ENCODE measurements at places on chromosomes 5 and 9.

DNA sequence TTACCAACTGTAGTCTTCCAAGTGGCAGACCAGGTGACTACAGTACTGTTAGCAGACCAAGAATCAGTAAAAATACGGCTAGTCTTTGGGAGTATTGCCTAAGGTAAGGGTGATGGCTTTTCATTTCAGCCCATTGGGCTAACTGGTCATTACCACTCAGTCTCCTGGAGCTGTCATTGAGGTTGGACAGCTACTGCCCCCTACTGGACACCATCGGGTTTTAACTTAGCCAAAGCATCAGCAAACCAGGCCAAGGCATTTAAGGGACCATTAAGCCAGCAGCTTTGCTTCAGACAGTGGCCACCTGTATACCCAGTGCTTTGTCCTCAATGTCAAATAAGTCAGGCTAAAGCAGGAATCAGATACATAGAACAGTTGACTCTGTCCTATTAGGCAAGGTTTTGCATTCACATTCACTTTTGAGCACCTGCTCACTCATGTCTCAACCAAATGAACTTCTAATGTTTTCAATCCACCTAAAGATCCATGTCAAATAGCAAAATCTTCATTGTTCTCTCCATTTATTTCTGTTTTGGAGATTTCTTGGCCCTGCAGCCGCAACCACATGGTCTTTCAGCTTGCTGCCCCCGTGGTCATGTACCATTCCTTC, 117.2 kb downstream of the INVS start:
- DNase-seq, result no peak

- no peak for DNase-seq
Observed at GRCh38 chr5:171031977-171032376, 170.2 kb downstream of the RANBP17 start.

DNA sequence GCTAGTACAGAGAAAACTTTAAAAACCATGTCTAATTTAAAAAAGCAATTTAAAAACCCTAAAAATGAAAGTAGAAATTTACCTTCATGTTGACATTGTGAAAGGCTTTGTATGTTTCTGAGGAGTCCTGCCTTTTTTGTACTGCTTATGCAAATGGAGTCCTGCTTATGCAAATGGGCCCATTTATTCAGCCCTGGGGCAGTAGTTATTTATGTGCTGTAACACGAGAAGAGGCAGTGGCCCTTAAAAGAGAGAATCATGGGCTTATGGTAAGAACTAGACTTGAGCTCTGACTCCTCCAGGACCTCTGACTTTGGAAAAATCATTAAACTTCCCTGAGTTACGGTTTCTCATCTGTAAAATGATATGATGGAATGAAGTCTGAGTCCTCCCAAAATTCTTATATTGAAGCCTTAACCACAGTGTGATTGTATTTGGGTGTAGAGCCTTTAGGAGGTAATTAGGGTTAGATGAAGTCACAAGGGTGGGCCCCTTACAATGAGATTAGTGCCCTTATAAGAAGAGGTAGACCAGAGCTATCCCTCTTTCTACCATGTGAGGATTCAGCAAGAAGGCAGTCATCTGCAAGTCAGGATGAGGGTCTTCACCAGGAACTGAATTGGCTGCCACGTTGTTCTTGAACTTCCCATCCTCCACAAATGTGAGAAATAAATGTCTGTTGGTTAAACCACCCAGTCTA, 447.8 kb upstream of the CD180 start:
- no peak for DNase-seq

DNA sequence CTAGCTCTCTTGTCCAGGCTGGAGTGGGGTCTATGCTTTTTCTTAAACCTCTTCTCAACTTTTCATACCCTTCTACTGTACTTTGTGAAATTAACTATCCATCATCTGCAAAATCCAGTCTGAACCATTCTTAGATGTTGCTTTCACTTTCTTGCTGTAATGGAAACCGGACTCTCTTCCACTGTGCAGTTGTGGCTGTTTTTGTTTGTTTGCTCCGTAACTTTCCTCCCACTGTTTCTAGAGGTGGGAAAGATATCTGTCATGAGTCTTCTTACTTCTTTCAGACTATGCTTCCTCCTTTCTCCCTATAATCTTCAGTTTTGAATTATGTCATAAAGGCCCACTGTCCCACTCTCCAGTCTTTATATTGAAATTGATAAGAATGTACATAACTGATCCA, 6.5 kb downstream of the TNPO1 start:
- no peak for DNase-seq

DNA sequence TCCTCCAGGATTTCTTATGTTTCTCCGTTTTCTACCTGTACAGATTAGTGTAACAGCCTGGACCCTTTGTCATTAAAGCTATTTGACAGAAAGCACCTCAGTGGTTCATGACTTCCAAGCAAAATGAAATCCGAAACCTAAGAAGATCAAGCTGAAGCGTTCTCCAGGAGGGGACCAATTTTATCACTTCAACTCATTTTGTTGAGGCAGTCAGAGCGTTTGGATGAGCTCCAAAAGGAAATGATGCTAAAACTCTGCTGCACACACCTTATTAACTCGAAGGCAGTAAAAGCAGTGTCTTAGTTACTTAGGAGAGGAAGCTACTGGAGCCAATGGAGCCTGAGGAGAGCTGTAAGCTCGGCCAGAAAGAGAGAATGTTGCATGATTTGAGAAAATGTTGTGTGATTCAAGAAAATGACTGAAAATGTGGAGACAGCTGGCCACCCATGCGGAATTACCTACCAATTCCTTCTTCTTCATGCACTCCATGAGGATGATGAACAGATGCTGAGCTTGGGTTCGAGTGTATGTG, 346.7 kb upstream of the KLF9 start:
- DNase-seq, result no peak

DNA sequence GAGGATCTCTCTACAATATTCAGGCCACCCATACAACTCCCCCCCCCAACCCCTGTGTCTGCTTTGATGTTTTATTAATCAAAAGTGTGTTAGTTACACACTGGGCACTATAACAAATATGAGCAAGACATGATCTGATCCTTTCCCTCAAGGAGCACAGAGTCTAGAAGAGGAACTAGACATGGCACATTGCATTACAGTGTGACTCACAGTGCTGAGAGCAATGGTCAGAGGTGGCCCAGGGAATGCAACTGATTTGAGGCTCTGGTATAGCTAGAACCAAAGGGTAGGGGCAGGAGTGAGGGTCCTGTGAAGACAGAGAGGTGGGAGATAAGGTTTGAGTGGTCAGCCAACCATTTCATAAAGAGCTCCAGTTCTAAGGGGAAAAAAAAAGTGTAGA, 539.2 kb downstream of the ACTL7B start:
- DNase-seq, result no peak

DNA sequence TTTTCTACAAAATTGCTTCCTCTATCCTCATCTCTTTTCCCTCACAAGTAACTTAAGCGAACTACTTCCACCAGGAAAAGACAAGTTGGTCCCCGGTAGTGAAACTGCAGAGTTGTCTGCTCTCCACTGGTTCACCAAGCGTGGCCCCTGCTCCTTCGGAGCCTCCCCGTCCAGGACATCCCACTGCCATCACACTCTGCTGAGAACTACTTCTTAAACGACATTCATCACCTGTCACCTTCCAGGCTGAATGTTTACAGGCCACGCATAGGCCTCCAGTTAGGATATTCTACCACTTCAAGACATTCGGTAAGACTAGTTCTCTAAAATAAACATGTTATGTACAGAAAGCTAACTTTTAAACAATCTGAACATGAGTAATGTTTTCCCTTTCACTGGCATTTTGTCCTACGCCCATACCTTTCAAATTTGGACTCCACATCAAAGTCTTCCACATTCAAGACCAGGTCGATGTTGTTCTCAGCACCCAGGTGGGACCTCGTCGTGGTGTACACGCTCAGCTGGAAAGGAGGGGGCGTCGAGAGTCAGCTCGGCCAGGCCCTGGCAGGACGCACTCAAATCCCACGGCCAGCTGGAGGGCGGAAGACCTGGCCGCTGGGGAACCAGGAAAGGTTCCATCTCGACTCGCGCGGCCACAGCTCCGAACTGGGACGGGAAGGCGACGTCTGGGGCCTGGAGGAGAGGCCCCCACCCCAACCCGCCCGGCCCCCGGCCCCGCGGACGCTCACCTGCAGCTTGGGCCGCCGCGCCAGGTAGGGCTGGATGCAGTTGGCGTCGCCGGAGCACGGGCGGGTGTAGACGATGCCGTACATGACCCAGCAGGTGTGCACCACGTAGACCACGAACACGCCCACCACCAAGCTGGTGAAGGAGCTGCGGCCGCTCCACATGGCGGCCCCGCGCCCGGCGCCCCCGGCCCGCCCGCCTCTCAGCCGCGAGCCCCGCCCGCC, 683 bp downstream of the CLPTM1L start:
- no peak for DNase-seq

DNA sequence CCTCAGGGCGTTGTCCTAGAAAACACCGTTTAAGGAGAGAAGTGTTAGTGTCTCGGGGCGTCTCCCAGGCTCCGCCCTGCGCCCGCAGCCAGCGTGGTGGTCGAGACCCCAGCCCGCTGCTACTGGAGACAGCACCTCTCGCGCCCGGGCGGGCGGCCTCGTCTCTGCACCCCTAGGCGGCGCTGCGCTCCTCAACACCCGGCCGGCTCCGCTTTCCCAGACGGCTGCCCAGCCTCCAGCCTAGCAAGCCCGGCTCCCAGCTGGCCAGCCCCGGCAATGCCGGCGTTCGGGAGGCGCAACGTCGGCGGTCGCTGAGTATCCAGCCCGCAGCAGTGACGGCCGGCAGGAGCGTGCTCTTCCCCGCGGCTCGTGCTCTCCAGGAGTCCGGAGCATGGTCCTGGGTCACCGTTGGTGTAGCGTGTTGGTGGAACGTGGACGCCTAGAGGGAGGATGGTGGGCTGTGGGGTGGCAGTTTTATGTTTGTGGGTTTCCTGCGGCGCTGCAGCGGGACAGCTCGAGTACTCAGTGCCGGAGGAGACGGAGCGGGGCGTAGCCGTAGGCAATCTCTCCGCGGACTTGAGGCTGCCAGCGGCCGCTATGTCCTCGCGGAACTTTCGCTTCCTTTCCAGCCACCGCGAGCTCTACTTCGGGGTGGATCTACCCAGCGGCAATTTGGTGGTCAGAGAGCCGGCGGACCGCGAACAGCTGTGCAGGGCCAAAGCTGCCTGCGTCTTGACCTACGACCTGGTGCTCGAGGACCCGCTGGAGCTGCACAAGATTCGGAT, 536 bp downstream of the PCDHAC1 start:
- DNase-seq, result no peak

DNA sequence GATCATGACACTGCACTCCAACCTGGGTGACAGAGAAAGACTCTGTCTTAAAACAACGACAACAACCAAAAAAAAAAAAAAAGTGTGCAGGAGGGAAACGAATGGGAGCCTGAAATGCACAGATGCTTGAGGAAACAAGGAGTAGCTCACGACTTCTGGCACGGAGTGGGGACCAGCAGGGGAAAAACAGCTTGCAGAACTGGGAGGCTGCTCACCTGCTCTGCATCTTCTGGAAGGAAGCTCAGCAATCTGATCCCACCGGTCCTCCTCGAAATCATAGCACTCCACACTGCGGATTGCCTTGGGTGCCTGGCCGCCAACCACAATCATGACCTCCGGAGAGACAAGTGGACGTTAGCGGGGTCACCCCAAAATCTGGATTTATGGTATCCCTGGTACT, 96.2 kb downstream of the KLHL3 start:
- no peak for DNase-seq

GRCh38 chr9:5947912-5948311, 57.2 kb downstream of the MLANA start:
- no peak for DNase-seq

DNA sequence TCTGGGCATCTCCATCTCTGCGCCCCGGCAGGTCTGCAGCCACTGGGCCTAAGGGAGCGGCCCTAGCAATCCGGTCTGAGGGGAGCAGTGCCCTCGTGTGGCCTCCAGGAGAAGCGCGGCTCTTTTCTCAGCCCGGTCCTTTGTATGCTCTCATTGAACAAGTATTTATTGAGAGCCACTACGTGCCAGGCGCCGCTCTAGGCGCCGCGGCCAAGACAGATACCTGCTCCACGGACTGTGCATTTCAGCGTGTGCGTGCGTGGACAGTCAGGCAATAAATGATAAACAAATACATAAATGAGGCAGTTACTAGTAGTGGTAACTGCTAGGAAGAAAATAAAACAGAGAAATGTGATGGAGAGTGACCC, 2.3 kb upstream of the SLC4A9 start:
- DNase-seq, result no peak

DNA sequence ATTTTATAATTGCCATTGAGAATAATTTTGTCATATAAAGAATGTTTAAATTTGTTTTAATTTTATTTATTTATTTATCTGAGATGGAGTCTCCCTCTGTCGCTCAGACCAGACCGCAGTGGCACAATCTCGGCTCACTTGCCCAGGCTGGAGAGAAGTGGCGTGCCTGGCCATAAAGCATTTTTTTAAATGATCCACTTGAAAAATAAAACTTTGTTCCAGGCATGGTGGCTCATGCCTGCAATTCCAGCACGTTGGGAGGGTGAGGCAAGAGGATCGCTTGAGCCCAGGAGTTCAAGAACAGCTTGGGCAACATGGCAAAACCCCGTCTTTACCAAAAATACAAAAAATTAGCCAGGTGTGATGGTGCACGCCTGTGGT, 2.1 kb upstream of the SIT1 start:
- no peak for DNase-seq

DNA sequence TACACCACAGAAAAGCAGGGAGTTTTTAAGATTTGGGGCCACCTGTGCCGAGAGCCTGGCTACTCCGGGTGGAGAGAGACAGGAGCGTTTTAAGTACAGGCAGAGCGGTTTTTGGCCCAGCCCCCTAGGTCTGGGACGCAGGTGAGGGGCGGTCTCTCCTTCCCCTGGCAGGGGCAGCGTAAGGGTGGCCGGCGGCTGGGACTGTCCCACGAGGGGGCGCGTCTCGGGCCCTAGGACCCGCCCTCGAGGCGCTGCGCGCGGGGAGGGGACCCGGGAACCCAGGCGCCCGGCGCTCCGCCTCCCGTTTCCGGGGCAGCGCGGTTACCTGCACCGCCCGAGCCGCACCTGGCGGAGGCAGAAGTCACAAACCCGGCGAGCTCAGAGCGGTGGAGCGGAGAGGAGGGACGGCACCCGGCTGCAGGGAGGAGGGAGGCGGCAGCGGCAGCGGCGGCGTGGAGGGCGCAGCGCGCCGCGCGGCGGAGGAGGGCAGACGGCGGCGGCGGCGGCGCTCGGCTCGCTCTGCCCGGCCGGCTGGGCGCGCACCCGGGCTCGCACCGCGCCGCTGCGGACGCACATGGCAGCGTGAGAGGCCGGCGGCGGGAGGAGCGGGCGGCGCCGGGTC, at the start of gene WWC1:
TSS of gene WWC1 (plus strand) at position 304 of the 622 bp plus-strand sequence. CDS start 508 bp downstream, outside the sequence.
- no peak for DNase-seq

GRCh38 chr9:3528451-3528850, 2.6 kb upstream of the RFX3 start:
- DNase-seq, result no peak

DNA sequence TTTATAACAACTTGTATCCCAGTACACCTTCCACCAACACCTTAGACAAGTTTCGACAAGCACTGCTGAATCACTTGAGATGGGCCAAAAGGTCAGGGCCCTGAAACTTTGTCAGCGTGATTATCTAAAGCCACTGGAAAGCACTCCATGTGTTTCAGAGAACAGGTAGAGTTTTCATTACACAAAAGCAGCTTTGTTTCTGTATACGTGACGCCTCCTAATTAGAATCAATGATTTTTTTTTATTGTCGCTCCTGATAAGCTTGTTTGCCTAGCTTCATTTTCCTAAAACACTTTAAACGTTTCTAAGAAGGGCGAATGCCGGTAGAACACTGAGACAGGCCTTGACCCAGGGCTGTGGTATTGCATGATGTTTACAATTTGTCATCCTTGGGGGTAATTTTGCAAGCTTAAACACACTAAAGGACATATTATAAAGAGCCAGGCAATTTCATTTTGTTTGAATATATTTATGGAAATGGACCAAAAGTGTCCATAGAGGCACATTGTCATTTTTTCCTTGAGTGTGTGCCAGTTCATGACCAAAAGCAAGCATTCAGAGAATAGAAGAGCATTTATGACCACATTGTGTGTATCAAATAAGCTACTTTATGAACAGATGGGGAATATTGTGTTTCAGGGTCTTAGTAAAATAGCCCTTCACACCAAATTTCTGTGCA, 193.6 kb downstream of the GLIS3 start:
- DNase-seq, result no peak

Data from vagina (tissue), 2 donors.